CD4-positive, alpha-beta T cell treated with Interleukin-4 for 1 hour (primary cell): ENCODE measurements at places on chromosomes 5 and 9.

- no peak for DNase-seq
Observed at GRCh38 chr5:27171761-27172261, 133.4 kb upstream of the CDH9 start.

DNA sequence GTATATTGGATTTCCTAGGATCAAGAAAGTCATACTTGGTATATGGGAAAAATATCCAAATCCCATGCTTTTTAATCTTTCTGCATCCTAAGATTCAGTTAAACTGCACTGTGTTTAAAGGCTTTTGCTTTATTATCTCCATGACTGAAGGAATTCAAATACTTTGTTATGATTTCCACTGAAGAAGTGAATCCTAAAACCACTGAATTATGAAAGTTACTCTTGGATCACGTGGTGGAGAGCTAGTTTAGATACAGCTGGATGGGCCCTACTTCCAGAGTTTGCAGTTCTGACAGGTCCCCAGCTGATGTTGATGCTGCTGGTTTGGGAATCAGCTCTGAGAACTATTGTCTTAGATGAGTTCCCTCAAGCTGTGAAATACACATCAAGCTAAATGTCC is 5.0 kb downstream of the DAB2 start:
- no peak for DNase-seq

DNA sequence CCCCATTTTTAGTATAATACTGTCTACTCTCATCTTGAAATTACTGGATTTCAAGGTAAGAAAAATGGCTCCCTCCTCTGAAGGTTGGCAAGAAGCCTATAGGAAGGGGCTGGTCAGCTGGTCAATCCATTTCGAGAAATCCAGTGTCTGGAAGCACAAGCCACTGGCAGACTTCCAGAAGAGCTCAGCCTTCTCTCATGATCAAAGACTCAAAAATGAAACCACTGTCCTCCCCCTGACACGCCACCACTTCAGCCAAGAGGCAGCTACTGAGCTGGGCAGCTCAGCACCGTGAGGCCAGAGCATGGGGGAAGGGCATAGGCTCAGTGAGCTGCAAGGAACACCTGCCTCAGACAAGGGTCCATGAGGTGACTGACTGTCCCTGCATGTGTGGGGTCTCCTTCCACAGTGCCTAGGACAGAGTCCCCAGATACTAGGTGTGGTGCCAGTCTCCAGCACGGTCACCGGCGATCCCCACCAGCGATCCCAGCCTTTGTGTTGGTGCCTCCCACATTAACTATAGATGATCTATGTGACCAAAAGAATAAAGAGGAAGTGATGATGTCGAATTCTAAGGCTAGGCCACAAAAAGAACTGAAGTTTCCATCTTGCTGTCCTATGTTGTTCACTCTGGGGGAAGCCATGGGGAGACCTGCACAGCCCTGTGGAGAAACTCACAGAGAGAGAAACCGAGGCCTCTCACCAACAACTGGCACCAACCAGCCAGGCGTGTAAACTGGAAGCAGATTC is 100.1 kb upstream of the LRRTM2 start:
- DNase-seq: no peak

- DNase-seq: peak; percentile 69
Observed at GRCh38 chr9:21964925-21965385, 29.2 kb downstream of the CDKN2A start.

DNA sequence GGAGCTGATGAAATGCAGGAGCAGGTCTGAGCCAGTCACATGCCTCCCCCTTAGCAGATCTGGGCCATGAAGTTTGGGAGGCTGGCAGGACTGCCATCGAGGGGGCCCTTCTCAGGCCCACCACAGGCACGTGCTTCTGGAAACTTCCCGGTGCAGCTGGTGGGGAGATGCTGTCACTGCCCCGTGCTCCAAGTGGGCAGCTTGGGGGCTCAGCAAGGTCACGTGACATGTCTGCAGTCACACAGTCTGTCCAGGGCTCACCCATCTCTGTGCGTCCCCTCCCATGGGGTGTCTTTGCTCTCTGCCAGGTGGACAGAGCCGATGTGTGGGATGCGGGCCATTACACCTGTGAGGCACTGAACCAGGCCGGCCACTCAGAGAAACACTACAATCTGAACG is 79.4 kb upstream of the ASS1 start:
- DNase-seq: no peak

GRCh38 chr5:168531191-168531590 is 2.1 kb downstream of the FBLL1 start:
- DNase-seq: no peak

GRCh38 chr5:8363138-8363537 is 494.2 kb downstream of the MTRR start:
- DNase-seq: no peak

DNA sequence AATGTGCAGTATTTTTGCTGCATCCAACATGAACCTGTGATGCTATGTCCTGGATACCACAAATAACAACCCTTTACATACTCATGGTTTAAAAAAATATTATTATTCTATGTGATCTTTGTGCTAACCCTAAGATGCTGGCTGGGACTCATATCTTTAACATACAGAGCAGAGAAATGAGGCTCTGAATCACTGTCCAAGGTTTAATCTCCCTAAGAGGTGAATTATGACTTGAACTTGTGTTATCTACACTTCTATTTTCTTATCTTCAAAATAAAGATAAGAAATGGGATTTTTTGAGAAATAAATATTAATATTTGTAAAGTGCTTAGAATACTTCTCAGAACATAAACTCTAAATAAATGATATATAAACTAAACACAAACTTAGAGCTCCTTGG is 68.8 kb upstream of the GRIA1 start:
- no peak for DNase-seq

- DNase-seq: no peak
Observed at GRCh38 chr9:77952635-77953328, 78.8 kb downstream of the GNAQ start.
